Kasumi-1 (cell line): ENCODE measurements at places on chromosomes 2 and 18.

DNA sequence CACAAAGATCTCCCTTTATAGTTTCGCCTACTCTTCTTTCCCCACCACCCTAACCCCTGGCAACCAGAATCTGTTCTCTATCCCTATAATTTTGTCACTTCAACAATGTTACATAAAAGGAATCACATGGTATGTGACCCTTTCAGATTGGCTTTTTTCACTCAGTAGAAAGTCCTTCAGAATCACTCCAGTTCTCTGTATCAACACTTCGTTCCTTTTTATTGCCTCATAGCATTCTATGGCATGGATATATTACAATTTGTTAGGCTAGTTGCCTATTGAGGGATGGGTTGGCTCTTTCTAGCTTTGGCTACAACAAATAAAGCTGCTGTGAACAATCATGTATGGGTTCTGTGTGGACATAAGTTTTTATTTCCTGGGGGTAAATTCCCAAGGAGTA lies 163.1 kb downstream of the RPIA start:
- no peak for DNase-seq

GRCh38 chr2:208937521-208937920 lies 486.3 kb upstream of the MAP2 start:
- DNase-seq = no peak

DNA sequence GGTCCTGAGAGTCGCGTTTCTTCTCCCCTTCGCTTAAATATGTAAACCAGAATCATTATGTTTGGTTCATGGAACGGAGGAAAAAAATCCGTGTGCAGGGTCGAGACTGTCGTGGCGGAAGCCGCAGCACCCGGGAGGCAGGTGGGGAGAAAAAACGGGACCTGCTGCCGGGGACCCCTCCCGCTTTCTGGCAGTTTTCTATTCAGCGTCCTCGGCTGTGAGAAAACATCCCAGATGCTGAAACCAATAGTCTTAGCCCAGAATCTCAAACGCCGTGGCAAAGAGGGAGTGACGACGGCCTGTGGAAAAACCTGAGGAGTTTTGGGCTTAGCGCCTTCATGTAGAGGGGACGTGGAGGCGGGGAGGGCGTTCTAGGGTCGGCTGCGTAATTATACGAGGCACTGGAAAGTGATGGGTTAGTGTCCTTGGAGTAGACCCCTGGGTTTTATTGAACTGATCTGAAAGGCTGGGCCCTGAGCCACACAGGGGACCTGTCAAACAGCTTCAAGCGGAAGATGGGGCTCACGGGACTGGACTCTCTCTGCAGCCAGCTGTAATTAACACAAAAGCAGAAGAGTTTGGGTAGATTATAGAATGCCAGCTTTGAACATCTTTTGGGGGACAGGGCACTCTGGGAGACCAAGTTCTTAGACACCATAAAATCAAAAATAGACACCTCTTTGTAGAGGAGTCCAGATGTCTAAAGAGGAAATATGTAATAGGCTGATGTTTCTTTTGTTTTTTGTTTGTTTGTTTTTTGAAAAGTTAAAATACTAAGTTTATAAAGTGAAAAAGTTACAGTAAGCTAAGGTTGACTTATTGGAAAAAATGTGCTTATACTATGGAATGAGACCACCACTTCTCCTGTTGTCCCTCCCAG lies 834 bp upstream of the BUB1 start:
- DNase-seq = peak; percentile 51

GRCh38 chr2:197704434-197705120 lies 592 bp upstream of the MARS2 start:
- peak; percentile 95 for DNase-seq

- no peak for DNase-seq
These were observed 836.1 kb downstream of the CBLN2 start for GRCh38 chr18:71707985-71708500.

DNA sequence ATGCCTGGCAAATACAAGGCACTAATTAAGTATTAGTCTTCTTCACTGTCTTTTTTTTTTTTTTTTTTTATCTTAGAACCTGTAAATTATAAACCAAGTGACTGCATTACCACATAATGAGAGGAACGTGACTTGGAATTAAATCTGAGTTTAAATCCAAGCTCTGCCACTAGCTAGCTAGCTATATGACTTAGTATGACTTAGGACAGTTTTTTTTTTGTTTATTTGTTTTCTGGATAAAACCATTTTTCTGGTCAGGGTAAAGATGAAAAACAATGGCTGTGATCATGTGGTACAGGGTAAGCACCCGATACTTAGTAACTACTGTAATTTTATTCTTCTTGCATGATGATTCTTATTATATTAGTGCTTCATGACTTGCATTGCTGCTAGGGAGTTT lies 191.8 kb upstream of the LRRTM1 start:
- DNase-seq = no peak

DNA sequence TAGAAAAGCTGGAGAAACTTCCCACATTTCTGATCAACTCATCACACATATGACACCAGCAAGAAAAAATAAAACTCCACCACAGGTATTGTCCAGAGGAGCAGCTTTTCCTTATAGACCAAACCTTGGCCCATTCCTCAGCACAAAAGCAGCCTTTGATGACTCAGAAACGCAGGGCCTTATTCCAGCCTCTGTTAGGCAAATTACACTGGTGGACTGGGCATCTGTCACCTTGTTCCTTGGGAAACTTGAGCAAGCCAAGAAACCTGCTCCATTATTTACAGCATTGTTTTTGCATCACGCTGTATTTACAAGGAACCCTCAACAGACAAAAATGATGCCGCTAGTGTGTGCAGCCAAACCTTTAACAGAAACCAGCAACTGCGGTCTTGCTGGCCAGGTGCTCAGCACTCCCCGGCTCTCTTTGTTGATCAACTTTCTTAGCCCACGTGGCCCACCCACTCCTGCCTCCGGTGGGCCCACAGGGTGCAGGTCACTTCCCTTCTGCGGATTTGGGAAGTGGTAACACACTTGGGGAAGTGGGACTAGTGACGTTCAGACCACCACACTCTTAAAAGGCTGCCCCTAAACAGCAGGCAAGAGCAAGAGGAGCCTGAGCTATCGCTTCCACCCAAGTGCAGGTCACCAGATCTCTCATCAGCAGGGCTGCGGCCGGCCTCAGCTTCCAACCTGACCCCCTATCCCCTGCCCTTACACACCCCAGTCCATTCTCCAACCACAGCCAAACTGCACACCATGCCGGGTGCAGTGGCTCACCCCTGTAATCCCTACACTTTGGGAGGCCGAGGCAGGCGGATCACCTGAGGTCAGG lies 1.5 kb downstream of the AP1S3 start:
- DNase-seq = peak; percentile 11

DNA sequence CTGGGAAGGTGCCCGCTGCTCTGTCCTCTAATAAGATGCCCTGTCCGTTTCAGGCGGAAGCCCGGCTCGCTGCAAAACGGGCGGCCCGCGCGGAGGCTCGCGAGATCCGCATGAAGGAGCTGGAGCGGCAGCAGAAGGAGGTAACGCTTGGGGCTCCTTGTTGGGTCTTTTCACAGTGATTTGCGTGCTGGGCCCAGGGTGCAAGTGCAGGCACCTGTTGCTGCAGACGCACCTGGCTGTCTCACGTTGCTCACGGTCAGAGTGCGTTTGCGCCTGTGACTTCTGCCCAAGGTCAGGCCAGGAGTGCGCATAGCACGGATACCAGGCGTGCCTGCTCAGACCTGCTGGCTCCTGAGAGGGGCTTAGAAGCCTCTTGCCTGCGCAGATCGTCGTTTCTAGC lies 81.1 kb downstream of the LRRFIP1 start:
- no peak for DNase-seq

GRCh38 chr2:130377491-130377890 lies 21.6 kb downstream of the PTPN18 start:
- no peak for DNase-seq

- DNase-seq = no peak
These were observed 624.7 kb downstream of the LRP1B start for GRCh38 chr2:141506135-141506534.

- DNase-seq = no peak
These were observed 19.4 kb downstream of the SS18 start for GRCh38 chr18:26071020-26071419.
